ENCODE measurements at places on chromosomes 5 and 9.

GRCh38 chr5:138148811-138149210 is 9.6 kb upstream of the NME5 start:
- ATAC-seq = no peak

DNA sequence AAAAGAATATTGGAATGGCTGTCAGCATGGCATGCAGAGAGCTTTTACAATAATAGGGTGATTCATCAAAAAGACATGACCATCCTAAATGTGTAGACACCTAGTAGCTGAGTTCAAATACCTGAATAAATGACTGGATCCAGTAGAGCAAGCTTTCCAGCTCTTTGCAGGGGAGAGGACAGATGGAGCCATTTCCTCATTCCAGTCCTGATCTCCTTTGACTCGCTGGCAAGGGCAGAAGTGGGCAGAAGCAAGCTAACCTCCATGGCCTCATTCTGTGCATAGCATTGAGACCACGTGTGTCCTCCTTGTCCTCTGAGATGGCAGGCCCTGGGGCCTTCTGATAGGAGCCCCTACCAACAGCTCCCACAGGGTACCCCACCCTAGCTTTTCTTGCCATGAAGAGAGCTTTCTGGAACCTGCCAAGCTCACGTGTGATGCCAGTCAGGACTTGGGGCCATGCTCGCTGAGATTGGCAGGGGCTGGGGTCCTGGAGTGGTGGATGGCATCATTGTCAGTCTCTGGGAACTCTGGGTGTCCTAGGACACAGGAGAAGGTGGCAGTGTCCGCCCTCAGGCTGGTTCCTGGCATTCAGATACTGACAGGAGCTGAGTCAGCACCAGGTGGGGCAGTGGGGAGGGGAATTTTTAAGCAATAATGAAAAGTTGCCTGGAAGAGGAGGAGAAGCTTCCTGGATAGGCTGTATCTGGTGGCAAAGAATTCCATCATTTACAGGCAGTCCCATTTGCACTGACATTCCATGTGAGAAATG is 33.6 kb downstream of the WWC1 start:
- ATAC-seq = no peak

DNA sequence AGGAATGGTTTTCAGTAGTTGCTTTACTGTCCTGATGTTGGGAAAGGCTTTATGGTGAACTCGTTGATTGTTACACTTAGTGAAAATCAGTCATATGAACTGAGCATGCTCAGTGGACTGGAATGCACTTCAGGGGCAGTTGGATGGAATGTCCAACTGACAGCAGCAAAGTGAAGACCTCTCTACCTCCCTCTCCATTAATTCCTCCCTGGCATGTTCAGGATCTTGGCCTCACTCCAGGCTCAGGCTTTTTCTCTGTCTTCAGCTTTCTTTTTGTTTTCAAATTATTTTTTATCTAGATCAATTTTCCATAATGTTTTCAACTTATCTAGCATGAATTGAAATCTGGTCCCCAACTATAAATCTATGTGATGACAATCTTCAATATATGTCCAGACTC is at the start of gene MROH2B:
Gene MROH2B, minus strand, starts transcription at position 101 of the 400 bp plus-strand sequence. CDS start 490 bp downstream, outside the sequence.
- ATAC-seq = no peak

DNA sequence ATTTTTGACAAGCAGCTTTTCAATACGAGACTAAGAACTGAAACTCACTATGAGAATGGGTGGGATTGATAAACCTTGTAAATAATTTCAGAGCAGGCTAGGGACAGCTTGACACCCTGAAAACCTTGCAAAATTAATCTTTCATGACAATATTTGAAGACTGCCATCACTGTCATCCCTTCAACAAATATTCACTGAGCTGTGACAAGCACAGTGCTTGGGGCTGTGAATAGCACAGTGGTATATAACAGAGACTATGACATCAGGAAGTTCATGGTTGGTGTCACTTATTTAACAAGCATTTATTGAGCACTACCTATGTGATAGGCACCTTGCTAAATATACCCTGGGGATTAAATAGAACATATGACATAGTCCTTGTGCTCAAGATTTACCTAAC is 741.0 kb upstream of the RIOK2 start:
- no peak for ATAC-seq

DNA sequence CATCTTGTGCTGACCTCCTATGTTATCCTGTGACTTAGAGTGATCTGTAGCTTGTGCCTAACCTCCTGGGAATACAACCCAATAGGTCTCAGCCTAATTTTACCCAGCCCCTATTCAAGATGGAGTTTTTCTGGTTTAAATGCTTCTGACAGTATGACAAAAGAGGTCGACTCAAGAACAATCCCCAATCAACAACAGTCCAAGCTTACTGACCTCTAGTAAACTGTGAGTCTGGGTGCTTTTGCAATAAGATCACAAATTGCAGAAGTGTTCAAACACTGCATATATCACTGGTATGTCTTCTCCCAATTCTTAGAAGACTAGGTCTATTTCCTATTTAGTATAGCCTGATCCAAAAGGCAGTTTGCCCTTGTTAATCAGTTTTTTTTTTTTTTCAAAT is 323.5 kb upstream of the PTGER4 start:
- no peak for ATAC-seq

Data from activated CD4-positive, CD25-positive, alpha-beta regulatory T cell treated with anti-CD3 and anti-CD28 coated beads, Interleukin-2, amount 50 U/mL, for 24 hours (primary cell).